NCI-H446 (cell line): ENCODE measurements at places on chromosomes 2 and 18.

DNA sequence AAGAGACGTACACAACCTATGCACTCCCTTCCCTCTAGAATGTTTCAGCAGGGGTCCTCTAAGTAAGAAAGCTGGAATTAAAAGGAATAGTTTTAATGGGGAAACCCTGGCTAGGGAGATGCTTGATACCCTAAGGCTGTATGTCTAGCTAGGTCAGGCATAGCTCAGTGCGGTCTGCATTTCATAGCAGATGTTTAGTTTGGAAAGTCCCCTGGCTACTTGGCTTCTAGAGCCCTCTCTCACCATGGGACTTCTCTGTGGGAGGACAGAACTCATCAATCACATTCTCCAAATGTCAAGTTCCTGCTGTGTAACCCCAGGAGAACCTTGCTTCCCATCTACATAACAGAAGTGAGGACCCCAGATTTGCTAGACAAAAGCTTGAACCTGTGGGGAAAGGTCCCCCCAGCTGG, 24.1 kb upstream of the ANXA4 start:
- peak; percentile 77 for DNase-seq

GRCh38 chr2:96249654-96250053, 16.1 kb downstream of the TMEM127 start:
- DNase-seq, result no peak

DNA sequence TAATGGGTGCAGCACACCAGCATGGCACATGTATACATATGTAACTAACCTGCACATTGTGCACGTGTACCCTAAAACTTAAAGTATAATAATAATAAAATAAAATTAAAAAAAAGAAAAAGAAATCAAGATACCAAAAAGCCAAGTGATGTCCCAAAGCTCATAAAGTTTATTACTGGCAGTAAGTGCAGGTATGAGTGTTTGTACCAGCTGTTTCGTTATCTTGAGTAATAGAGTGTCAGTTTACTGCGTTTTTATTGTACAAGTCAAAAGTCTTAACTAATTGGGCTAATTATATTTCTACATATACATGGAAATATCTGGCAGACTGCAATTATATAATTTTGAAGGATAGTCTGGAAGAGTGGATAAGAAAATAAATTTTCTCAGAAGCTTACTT, 41.8 kb downstream of the MFSD6 start:
- no peak for DNase-seq

DNA sequence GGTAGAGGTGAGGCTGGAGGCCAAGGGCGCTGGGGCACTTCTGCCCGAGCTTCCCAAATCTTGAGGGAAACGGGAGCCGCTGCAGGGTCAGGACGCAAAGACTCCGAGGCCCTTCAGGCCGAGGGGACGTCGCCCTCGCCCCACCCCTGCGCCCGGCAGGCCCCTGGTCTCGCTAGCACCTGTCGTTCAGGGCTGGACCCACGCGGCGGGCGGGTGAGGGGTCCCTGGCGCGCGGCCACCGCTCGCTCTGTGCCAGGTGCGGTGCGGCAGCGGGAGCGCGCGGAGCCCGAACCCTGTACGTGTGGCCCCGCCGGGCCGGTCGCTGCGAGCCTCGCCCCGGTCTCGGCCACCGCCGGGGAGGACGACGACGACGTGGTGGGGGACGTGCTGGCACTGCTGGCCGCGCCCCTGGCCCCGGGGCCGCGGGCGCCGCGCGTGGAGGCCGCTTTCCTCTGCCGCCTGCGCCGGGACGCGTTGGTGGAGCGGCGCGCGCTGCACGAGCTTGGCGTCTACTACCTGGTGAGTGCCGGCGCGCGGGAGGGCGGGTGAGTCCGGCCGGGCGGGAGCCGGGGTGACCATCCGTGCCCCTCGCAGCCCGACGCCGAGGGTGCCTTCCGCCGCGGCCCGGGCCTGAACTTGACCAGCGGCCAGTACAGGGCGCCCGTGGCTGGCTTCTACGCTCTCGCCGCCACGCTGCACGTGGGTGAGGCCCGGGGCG, 4.9 kb downstream of the ERFE start:
- no peak for DNase-seq

DNA sequence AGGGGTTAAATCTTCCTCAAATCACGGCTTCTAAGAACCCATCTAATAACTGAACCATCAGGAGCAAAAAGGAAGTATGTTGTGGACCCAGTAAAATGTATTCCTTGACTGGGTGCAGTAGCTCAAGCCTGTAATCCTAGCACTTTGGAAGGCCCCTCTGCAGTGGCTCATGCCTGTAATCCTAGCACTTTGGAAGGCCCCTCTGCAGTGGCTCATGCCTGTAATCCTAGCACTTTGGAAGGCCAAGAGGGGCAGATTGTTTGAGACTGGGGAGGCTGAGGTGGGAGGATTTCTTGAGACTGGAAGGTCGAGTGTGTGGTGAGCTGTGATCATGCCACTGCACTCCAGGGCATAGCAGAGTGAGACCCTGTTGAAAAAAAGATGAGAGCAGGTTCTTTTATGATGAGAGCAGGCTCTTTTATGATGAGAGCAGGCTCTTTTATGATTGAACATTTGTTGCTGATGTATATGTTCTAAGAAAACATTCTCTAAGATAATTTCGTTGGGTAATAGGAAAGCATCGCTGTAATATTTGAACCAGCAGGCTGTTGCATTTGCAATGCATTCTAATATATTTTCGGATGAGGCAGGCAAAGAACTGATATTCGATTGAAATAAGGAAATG, 3.5 kb upstream of the PARD6G start:
- DNase-seq, result no peak

- DNase-seq, result no peak
These were observed 64.9 kb downstream of the MCFD2 start for GRCh38 chr2:46850742-46851141.

GRCh38 chr2:54611830-54612545, 111.5 kb upstream of the EML6 start:
- no peak for DNase-seq

DNA sequence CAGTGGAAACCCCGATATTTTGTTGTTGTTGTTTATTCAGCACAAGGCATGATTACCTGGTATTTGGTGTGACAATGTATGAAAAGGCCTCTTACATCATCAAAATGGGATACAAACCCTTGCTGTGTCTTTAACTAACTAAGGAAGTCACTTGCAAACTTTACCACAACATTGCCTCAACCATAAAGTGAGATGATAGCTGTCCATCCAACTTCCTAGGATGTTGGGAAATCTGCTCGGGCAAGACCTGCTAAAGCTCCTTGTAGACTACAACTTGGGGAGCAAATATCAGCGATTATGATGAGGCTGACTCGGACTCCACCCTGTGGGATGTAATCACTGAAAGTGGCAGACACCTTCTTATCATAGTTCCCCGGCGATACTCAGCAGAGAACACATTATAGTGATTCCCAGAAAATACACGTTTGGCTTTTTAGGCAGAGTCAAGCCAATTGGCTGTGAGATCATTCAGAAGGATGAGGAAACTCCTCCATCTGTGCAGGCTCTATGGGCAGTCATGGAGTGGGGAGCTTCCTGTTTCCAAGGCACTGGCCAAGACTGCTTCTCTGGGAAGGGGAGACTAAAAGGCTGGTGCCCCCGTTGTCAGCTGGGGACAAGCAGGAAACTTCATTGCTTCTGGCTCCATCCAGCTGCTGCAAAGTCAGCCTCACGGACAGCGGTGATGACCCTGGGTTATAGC, 289.0 kb downstream of the RNF144A start:
- DNase-seq, result no peak

DNA sequence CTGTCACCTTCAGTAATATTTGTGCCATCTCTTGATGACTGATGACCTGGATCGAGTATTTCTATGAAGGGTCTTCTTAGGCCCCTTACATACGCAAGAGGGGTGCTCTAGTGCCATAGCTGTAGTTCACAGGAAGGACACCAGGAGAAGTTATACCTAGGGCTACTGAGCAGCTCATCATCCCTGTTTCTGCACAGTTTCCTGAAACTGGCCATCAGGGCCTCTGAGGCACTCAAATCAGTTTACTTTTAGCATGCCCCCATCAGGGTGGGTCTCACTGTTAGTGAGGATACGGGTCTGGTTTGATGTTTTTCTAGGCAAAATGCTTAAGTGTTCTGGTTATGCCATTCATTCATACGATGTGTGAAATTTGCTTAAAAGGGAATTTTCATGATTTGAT, 20.0 kb upstream of the FBLN7 start:
- no peak for DNase-seq

GRCh38 chr18:42473611-42474010, 518.6 kb downstream of the PIK3C3 start:
- DNase-seq, result no peak

DNA sequence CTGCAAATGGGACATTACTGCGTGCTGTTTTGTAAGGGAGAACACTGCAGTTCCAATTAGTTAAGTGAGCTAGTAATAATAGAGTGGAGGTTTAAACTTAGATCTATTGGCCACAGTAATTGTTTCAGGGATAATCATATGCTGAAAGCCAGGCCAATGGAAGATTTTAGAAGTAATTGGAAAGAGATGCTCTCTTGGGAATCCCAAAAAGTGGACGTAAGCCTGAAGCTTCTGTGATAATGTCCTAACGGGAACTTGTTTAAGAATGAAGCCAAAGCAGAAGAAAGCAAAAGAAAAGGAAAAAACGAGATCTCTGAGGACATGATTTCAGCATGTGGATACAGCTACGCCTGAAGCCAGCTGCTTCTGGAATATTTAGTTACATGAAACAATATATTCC, 594.6 kb downstream of the SLC4A3 start:
- DNase-seq, result no peak

GRCh38 chr2:102101849-102102635, 40.5 kb upstream of the IL1R1 start:
- DNase-seq, result no peak

- no peak for DNase-seq
These were observed 170.6 kb downstream of the DLGAP1 start for GRCh38 chr18:4284528-4284927.

DNA sequence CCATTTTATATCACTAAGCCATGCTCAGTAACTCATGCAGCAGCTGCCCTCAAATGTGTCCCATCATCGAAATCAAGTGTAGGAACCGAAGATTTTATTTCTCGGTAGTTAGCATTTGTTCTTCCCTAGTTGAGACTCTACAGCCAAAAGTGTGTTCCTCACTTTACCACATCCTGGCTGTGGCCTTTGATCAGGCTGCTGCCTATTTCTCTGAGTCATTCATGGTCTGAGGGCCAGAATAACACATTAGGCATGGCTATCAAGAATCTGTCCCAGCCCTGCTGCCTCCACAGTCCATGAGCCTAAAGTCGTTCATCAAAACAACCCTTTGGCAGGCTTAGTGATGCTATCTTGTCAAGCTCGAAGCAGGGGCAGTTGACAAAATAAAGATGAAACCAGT, 300.1 kb downstream of the TDRD15 start:
- DNase-seq, result no peak

- no peak for DNase-seq
These were observed 62.4 kb downstream of the ANKRD62 start for GRCh38 chr18:12155996-12156395.

DNA sequence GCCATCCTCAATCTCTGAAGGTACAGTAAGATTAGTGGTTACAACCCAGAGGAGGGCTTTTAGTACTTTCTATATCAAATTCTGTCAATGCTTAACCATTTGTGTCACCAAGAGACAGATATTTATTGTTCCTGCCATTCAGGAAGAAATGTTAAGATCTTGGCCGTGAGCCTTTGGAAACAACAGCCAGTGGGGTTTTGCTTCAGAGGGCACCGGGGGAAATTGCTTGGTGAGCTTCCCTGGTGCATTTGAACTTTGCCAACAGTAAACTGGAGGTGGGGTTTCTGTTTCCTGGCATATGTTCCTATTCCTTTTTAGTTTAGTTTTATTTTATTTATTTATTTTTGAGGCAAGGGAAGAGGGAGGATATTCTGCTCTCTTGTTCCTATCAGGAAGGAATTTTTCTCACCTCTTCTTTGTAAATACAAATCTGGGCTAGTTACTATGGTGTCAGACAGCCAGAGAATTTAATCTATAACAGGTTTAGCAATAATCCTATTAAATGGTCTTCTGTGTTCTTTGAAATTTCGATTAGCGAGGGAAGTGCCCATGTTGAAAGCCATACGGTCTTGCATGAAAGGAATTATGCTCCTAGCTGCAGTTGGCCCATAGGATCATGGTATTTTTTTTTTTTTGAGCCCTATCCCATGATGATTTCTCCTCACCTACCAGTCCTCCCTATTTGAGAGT, 95.7 kb downstream of the MAIP1 start:
- peak; percentile 9 for DNase-seq

DNA sequence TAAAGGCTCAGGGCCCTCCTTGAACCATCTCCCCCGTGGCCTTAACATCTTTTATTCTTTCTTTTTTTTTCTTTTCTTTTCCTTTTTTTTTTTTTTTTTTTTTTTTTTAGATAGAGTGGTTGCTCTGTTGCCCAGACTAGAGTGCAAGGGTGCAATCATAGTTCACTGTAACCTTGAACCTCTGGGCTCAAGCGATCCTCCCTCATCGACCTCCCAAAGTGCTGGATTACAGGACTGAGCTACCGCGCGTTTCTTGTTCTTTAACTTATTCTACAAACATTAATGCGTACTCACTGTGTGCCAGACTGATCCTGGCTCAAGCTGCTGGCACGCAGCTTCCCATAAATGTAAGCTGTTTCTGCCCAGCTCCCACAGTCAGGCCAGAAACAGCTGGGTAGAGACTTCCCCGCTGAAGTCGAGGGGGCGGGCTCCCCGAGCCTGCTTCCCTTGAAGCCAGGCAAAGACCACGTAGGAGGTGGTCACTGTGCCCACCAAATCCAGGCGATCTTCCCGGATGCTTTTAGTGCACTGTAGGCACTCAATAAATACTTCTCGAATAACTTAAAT, 29.2 kb upstream of the ATP6V1B1 start:
- no peak for DNase-seq

- no peak for DNase-seq
These were observed 103.7 kb upstream of the UGP2 start for GRCh38 chr2:63738019-63738418.

DNA sequence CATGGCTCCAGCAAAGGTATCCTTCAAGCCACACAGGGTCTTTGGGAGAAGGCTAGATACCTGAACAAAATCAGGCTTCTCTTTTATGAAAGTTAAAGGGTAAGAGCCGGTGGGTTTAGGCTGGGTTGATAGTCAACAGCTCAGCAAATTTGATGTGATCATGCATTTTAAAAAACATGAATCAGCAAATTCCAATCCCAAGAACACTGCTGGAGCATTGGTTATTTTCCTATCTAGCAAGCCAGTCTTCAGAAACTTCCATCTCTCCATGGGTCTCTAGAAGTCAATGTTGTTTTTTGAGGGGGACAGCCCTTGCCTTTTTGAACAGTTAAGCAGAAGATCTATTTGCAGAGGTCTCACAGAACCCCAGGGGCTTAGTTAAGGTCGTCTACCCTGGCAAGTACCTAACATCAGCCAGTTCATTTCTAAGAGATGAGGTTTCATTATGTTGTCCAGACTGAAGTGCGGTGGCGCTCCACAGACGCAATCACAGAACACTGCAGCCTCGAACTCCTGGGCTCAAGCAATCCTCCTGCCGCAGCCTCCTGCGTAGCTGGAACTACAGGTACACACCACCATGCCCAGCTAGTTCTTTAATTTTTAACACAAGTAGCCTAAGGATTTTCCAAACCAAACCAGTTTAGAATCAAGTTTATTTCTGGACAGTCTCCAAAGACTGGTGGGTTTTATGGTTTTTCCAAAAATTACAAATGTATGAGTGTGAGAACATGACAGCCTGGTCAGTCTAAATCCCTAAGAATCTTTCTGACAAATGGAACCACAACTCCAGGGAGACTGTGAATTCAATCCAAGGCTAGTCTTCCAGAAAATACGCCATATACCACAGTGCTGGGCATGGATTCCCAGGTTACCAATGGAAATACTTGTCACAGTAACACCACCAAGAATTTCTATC, 4.1 kb upstream of the ZCCHC2 start:
- DNase-seq, result no peak

- DNase-seq, result no peak
These were observed 31.7 kb downstream of the HRH4 start for GRCh38 chr18:24491927-24492834.
